Lung microvascular endothelial cell (primary cell): ENCODE measurements at places on chromosomes 4 and X.

GRCh38 chrX:149198980-149199732 is 305.9 kb downstream of the IDS start:
- no peak for DNase-seq

DNA sequence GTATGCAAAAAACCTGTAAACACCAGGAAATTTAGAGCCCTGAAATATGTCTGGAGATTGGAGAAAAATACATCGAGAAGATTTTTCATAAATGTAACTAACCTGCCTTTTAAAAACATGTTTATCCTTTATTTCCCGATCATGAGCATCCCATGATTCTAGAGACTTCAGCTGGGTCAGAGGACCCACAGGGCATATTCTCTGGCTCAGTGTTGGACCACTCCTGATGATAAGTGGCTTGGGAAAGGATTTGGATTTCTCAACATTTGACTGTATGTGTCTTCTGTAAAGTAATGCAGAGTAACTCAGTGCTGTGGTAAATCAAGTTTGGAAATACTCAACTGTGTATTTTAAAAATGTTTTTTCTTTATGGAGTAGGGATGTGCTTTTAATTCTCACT is 40.0 kb upstream of the ANK2 start:
- DNase-seq, result no peak

DNA sequence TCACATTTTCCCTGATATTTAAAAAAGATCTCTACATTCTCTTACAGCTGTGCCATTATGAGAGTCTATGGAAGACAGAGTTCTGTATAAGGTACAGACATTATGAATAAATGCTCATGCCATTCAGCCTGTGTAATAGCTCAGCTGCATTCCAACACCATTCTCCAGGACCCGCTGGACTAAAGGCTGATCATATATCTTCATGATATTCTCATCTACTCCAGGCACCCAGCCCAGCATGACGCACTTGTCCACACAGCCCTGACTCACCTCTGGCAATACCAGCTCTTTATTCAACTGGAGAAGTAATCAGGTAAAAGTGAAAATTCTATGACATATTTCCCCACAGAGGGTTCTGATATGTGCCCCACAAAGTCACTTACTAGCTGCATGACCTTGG is 437.5 kb upstream of the FGF16 start:
- no peak for DNase-seq

DNA sequence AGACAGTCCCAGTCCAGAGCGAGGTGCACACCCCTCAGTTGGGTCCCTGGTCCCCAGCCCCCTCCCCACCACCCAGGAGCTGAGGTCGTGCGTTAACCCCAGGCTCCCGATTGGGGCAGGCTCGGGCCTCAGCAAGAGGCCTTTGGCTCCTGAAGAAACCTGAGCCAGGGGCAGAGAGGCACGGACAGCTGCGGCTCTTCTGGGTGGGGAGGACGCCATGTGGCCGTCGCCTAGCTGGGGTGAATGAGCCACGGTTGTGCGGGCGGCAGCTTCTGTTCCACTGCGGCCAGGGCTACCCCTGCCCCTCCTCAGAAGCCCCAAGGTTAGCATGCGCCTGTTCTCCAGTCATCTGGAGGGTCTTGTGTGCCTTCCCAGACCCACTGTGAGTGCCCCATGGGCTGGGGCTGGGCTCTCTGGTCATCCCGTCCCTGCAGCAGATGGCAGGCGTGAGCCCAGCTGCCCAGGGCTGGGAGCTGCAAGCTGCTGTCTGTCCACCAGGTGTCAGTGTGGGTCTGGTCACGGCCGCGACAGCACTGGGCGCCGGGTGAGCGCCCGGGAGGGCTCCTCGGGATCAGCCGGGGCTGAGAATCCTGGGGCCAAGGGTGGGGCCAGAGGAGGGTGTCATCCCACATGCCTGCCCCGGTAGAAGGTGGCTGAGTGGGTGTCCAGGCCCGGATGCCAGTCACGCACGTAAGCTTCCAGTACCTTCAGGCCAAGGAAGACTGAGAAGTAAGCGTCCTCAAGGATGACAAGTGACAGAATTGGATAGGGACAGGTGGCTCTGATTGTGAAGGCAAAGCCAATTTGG is 21.9 kb downstream of the ATP2B3 start:
- peak; percentile 81 for DNase-seq

- DNase-seq, result no peak
Measured at GRCh38 chr4:189840356-189840755, 100.3 kb upstream of the FRG1 start.

GRCh38 chrX:21524008-21524407 is 134.1 kb downstream of the KLHL34 start:
- no peak for DNase-seq

- no peak for DNase-seq
Measured at GRCh38 chr4:99013402-99013843, 17.9 kb downstream of the METAP1 start.

GRCh38 chr4:38387348-38387747 is 276.7 kb upstream of the KLF3 start:
- peak; percentile 2 for DNase-seq

- no peak for DNase-seq
Measured at GRCh38 chr4:81632581-81633299, 161.0 kb upstream of the RASGEF1B start.

DNA sequence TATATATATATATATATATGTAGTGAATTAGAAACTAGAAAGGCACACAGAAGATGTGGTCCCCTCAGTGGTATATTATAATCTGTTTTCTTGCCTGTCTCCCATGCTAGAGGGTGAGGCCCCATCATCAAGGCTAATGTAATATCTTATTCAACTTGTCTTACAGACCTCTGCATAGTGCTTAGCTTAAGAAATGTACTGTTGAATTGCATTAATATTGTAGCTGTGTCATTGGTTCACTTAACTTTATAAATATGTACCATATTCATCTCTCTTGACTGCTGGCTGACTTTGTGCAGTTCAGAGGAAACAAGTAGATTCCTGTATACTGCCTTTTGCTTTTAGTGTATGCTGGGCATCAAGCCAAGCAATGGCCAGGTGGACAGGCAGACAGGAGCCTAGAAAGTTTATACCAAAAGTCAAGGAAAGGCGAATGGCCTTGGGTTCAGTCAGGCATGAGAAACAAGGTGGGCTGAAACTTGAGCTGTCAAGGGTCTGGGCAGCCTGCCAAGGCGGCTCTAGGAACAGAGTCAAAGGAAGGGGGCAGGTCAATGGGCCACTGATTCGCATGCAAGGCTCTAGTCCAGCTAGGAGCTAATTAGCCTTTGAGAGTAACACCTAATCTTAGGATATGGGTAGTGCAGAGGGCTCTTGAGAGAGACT is 78.8 kb upstream of the LEF1 start:
- DNase-seq, result peak; percentile 18

GRCh38 chrX:24253469-24253868 is 60.4 kb downstream of the SUPT20HL2 start:
- no peak for DNase-seq

GRCh38 chrX:70105229-70105628 is 28.0 kb upstream of the IGBP1 start:
- no peak for DNase-seq

DNA sequence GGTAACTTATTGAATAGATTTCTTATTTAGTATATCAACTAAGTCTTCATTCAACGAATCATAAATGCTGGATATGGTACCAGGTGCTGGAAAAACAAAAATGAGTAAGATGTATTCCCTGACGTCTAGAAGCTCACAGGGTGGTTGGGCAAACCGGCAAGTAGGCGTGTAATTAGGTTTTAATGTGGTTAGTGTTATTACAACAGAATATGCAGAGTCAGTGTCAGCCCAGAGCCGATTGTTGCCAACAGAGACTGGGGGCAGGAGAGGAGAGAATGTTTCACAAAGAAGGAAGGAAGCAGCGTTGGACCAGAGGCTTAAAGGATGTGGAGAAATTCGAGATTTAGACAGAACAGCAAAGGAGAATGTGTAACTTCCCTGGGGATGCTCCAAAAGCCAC is 111.7 kb downstream of the TENM3 start:
- no peak for DNase-seq

DNA sequence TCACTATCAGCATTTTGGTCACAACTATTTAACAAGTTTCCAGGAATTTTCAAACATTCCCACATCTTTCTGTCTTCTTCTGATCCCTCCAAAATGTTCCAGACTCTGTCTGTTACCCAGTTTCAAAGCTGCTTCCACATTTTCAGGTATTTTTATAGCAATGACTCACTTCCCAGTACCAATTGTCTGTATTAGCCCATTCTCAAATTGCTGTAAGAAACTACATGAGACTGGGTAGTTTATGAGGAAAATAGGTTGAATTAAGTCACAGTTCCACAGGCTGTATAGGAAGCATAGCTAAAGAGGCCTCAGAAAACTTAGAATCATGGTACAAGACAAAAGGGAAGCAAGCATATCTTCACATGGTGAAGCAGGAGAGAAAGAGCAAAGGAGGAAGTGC is 475.0 kb upstream of the PCDH7 start:
- DNase-seq, result no peak

- DNase-seq, result no peak
Measured at GRCh38 chr4:82293304-82293703, 80.5 kb downstream of the HNRNPD start.

- DNase-seq, result no peak
Measured at GRCh38 chrX:127621780-127622179, 430.4 kb downstream of the ACTRT1 start.

GRCh38 chrX:16204538-16204937 is 37.3 kb downstream of the MAGEB17 start:
- no peak for DNase-seq

GRCh38 chrX:70479247-70479921 is 34.7 kb downstream of the DLG3 start:
- peak; percentile 34 for DNase-seq

- DNase-seq, result no peak
Measured at GRCh38 chrX:36868592-36868991, 139.6 kb upstream of the FAM47C start.

DNA sequence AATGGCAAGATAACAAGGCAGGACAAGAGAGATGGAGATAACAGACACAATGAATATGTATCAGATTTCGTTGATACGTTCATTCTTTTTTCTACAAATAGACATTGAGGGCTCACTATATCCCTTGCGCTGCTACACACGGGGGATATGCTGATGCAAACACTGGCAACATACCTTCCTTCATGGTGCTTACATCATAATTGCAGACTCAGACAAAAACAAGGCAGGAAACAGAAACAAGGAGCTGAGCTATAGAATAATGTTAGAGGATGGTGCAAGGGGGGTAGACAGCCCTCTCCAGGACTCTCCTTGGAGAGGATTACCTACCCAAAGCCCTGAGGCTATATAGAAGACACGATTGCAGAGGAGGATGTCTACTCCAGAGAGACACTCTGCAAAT is 1069.5 kb downstream of the DMD start:
- no peak for DNase-seq
